Camera-type eye (tissue), 1 donor: ENCODE measurements at places on chromosomes 3 and 15. TPM values are rescaled to one million over a fixed set of nuclear protein-coding genes. Genes with fewer than 3 reads are reported as not detected.

The ADPRH gene
- 3.4 TPM for total RNA-seq

The LTF gene
- total RNA-seq = 52.9 TPM

The PRSS50 gene
- 1.2 TPM for total RNA-seq

The TTC23 gene
- total RNA-seq = 40.0 TPM

The GOLGB1 gene
- total RNA-seq = 90.4 TPM

The CHDH gene
- 9.1 TPM for total RNA-seq

The ARPP21 gene
- total RNA-seq = 22.7 TPM

The HYAL1 gene
- total RNA-seq = 1.1 TPM

The IDH2 gene
- 92.2 TPM for total RNA-seq

The MAPKAPK3 gene
- total RNA-seq = 22.9 TPM

The SLC12A1 gene
- total RNA-seq = 2.1 TPM

The LHFPL4 gene
- total RNA-seq = 16.8 TPM

The FBXO45 gene
- total RNA-seq = 25.0 TPM

The SEMA3G gene
- 9.6 TPM for total RNA-seq

The EXD1 gene
- not detected for total RNA-seq

The PLSCR5 gene
- total RNA-seq = not detected

The CLDND1 gene
- 155 TPM for total RNA-seq

The BTLA gene
- total RNA-seq = not detected

The COL6A5 gene
- total RNA-seq = 0.16 TPM

The PSTPIP1 gene
- total RNA-seq = 3.4 TPM

The PRTG gene
- total RNA-seq = 34.4 TPM

The IL5RA gene
- total RNA-seq = 0.44 TPM

The SLC38A3 gene
- total RNA-seq = 21.4 TPM

The CAPN7 gene
- total RNA-seq = 96.2 TPM

The GOLGA6L4 gene
- total RNA-seq = 3.5 TPM

The GHSR gene
- total RNA-seq = not detected

The ARL8B gene
- 67.8 TPM for total RNA-seq

The TF gene
- total RNA-seq = 1,294 TPM

The SGO1 gene
- 6.6 TPM for total RNA-seq

The PODXL2 gene
- total RNA-seq = 99.9 TPM

The ITIH3 gene
- total RNA-seq = 0.66 TPM

The TMEM158 gene
- total RNA-seq = 4.3 TPM

The CCRL2 gene
- total RNA-seq = 1.7 TPM

The U2SURP gene
- total RNA-seq = 201 TPM

The ILDR1 gene
- total RNA-seq = 0.99 TPM

The VEPH1 gene
- 10.5 TPM for total RNA-seq

The NCBP2 gene
- 68.5 TPM for total RNA-seq

The FOXL2 gene
- 6.7 TPM for total RNA-seq

The SERPINI2 gene
- not detected for total RNA-seq

The FRMD5 gene
- 25.5 TPM for total RNA-seq

The C3orf33 gene
- total RNA-seq = 10.0 TPM

The CACNA1D gene
- 25.9 TPM for total RNA-seq

The PIF1 gene
- total RNA-seq = 5.7 TPM

The STXBP5L gene
- 22.0 TPM for total RNA-seq

The DAZL gene
- not detected for total RNA-seq

The LAMB2 gene
- total RNA-seq = 450 TPM

The UROC1 gene
- total RNA-seq = 0.11 TPM

The LMCD1 gene
- 65.8 TPM for total RNA-seq

The CPNE4 gene
- total RNA-seq = 18.1 TPM

The SNTN gene
- total RNA-seq = not detected

The TTLL13 gene
- total RNA-seq = not detected

The SLC15A2 gene
- 28.6 TPM for total RNA-seq

The ZIC4 gene
- 5.5 TPM for total RNA-seq

The ANKRD63 gene
- not detected for total RNA-seq

The ALDH1A3 gene
- 143 TPM for total RNA-seq

The CHRM5 gene
- total RNA-seq = 6.8 TPM

The SEC22A gene
- total RNA-seq = 90.6 TPM

The VIPR1 gene
- 3.7 TPM for total RNA-seq
